ENCODE measurements at places on chromosomes 7 and 10.

DNA sequence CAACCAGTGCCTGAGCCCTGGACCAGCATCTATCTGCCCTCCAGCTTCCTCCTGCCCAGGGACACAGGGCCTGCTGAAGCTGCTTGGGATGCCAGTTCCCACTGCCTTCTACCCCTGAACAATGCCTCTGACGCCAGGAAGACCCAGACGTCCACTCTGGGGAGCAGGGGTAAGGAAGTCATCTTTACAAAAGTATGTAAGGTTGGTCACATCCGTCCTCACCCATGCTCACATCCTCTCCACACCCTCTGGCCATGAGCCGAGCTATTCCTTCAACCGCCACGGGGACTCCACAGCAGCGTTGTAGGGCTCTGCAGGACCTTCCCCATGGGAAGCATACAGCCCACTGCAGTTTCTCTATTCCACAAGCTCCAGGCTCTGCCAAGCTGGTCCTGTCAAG is 58.5 kb downstream of the CLRN3 start:
- DNase-seq: no peak

DNA sequence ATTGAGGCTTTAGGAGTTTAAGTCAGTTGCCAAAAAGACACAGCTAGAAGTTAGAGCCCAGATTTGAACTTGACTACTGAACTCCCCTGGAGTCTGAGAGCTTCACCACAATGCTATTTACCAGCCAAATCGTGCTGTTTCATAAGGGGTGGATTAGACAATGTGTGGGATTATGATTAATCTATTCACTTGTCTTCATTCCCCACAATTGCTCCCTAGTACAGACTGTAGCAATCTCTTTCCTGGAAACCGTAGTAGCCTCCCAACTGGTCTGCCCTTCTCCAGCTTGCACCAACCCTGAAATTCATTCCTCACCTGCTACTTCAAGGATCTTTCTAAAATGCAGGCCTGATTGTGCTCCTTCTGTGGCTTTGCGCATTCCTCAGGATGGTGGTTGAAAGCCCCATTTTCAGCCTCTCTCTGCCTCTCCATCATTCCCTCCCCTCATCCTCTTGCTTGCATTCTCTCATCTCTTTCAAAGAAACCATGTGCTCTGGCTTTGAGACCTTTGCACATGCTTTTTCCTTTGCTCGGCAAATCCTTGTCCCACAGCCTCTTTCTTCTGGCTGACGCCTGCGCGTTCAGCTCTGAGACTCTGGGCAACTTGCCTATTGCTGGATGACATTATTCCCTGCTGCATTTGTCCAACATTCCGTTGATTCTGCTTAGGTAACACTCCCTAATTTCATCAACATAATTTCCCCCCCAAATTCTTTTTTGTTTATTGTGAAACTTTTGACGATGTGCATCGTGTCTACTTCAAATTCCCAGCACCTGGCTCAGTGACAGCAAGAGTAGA is 145.1 kb downstream of the ADRA2A start:
- DNase-seq: no peak

DNA sequence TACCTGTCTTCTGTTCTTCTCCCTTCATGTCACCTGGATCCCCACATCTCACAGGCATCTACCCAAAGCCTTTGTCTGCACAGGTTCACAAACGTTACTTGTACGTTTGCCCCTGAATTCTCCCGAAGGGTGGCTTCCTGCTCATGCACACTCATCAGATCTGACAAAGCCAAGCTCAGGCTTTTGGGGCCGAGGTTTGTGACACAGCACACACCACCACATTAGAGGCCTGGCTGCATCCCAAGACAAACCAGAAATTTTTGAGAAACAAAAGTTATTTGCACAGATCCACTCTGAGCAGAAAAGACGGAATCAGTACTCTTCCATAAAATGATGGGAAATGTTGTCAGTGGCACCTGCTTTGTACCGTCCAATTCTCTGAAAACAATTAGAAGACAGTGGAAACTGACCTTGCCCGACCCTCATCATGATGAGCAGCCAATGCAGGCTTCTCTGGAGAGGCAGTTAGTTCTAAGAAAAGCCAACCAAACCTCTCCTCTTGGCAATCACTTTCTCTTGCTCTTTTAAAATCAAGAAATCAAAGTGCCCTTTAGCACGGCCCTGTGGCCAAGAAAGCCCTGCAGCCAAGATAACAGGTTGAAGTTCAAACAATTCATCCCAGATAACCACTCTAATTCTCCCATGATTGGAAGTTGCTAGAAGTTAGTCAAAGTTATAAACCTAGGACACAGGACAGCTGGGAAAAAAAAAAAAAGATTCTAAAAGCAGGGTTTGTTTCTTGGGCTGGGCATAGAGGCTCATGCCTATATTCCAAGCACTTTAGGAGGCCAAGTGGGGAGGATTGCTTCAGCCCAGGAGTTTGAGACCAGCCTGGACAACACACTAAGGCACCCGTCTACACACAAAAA is 13.6 kb upstream of the SVIL start:
- no peak for DNase-seq

GRCh38 chr7:124728610-124729009 is 37.0 kb downstream of the GPR37 start:
- DNase-seq: no peak

DNA sequence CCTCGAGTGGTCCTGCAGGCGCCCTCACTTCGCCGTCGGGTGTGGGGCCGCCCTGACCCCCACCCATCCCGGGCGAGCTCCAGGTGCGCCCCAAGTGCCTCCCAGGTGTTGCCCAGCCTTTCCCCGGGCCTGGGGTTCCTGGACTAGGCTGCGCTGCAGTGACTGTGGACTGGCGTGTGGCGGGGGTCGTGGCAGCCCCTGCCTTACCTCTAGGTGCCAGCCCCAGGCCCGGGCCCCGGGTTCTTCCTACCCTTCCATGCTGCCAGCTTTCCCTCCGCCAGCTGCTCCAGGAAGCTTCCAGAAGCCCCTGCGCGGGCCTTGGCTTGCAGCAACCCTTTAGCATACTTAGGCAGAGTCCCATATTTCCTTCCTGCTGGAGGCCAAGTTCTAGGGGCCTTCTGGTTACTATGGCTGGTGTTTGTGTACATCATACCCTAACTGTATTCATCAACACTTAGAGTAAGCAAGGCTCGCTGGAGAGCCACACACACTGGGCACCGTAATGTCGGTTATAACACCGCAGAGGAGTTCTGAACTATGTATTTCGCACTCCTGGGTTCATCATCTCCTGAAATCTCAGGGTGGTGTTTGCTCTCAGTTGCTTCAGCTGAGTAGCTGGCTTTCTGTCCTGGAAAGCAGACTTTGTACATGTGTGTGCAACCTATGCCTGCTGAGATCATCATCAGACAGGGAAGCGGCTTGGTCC is 471 bp downstream of the MGMT start:
- DNase-seq: no peak

GRCh38 chr10:47379445-47379785 is 4.7 kb downstream of the ZNF488 start:
- DNase-seq: no peak

DNA sequence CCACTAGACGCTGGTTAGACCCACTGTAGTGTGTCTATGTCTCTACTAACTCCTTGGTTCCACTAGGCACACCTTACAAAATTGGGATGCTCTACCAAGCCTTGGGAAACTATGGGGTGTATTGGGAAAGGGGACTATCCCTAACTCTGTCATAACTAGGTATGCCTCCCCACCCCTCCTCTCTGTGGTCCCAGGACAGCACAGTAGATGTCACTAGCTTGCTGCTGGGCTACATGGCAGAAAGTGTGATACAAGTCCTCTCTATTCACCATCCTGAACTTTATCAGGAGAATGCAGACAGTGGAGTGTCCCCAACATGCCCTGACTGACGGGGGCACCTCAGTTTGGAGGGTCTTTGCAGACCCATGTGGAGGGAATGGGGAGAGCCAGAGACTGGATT is 30.3 kb upstream of the TMEM273 start:
- no peak for DNase-seq

- peak; percentile 62 for DNase-seq
Observed at GRCh38 chr10:96017191-96017687, 26.1 kb upstream of the CCNJ start.

GRCh38 chr10:85851325-85851724 is 515.3 kb downstream of the GRID1 start:
- no peak for DNase-seq
